ENCODE measurements at places on chromosomes 1 and 21.

DNA sequence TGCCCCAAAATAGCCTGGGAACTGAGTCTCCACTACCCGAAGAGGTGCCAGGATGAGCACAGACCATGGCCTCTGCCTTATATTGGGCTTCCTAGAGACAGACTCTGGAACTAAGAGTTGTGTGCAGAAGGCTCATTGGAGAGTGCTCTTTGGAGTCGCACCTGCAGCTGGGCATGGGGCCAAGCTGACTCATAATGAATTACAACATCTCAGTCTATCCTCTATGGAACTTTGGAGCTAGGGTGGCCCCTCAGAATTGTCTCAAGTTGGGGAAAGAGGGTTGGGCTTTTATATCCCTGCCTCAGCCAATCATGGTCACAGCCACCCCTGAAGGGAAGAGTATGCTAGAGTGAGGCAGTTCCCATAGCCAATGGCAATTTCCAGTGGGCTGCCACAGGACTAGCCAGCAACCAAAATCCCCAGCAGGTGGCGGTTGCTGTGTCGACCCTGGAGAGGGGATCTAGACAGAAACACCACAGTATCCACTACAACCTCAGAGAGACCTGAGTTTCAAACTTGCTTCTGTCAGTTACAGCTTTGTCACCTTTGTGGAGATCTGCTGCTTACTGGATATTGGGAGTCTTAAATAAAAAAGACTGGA is 93.8 kb downstream of the DMRTA2 start:
- no peak for DNase-seq

- DNase-seq: no peak
Observed at GRCh38 chr1:169081503-169082123, 24.9 kb upstream of the ATP1B1 start.

- no peak for DNase-seq
Observed at GRCh38 chr1:198118134-198118533, 38.7 kb upstream of the NEK7 start.

- DNase-seq: peak; percentile 51
Observed at GRCh38 chr21:38355992-38356781, 99.4 kb downstream of the KCNJ15 start.

- no peak for DNase-seq
Observed at GRCh38 chr1:101996825-101997465, at the start of gene OLFM3. TSS of gene OLFM3 (minus strand) at chr1:101996926.

DNA sequence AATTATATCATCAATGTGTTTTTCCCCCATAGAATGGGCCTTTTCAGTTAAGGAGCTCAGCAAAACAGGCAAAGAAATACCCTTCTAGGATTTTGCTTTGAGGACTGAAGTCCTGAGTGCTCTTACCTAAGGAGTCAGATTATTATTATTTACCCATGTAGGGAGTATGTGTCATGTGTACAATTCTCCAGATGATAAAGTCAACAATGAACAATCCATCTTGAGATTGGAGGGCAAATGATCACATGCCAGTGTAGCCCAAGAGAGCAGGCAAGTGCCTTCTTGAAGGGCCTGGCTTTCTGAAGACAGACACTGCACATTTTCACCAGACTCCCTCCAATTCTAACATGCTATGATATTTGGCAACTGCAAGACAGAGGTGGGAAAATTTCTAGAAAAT is 159.7 kb downstream of the PCNX2 start:
- DNase-seq: no peak

DNA sequence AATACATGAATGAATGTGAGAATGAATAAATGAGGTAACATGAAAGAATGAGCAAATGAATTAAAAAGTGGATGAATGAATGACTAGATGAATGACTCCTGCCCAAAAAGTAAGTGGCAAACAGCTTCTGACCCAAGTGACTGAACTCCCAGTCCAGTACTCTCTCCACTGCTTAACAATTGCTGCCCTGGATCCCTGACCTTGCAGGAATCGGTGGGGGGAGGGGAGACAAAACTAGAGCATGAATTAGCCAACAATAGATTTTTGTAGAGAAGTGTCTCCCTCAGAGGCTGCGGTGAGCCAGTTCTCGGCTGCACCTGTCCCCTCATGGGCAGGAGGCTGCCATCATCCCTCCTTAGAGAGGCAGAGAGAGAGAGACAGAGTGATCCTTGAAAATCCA is 5.9 kb upstream of the GRIK3 start:
- DNase-seq: no peak

- no peak for DNase-seq
Observed at GRCh38 chr1:67130673-67131072, 4.1 kb downstream of the C1orf141 start.

- no peak for DNase-seq
Observed at GRCh38 chr1:227541796-227542152, 21.6 kb upstream of the ZNF678 start.

GRCh38 chr1:225860876-225861441 is 21.2 kb downstream of the TMEM63A start:
- no peak for DNase-seq

- no peak for DNase-seq
Observed at GRCh38 chr1:69994241-69994640, 211.1 kb downstream of the LRRC40 start.

GRCh38 chr1:44377925-44378784 is 23.1 kb upstream of the ERI3 start:
- DNase-seq: peak; percentile 24

DNA sequence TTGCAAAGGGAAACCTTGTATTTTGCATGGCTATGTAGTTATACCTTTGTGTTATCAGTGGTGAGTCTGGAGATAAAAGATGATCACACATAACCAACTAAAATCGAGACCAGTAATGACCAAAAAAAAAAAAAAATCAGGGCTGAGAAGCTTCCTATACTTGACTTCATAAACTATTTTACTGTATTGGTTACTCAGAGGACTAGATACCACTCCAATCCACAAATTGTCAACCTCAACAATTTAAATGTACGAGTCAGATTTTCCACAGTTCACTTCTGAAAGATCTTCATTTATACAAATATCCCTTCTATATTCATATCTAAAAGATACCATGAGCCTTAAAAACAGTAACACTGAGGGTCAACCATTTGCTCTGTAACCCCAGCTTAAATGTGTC is 71.7 kb downstream of the NRIP1 start:
- DNase-seq: no peak

DNA sequence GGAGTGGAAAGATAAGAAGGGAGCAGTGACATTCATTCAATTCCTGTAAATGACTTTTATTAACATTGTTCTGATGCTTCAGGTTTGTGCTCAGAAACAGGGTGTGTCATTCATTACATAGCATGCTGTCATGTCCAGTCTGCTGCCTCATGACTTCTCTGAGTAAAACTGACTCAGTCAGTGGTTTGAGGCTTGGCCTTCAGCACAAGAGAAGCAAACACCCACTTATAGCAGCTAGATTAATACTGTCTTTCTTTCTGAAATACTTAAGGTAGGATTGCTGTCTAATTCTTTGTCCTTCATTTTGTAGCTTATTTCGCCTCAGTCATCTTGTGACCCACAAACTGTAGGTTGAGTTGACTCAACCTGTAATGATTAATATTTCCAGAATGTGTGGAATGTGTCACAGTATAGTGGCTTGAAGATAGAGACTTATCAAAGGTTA is 32.9 kb downstream of the RASAL2 start:
- DNase-seq: no peak

All from naive thymus-derived CD8-positive, alpha-beta T cell (primary cell).